PC-9 (cell line): ENCODE measurements at places on chromosomes 5 and 9.

DNA sequence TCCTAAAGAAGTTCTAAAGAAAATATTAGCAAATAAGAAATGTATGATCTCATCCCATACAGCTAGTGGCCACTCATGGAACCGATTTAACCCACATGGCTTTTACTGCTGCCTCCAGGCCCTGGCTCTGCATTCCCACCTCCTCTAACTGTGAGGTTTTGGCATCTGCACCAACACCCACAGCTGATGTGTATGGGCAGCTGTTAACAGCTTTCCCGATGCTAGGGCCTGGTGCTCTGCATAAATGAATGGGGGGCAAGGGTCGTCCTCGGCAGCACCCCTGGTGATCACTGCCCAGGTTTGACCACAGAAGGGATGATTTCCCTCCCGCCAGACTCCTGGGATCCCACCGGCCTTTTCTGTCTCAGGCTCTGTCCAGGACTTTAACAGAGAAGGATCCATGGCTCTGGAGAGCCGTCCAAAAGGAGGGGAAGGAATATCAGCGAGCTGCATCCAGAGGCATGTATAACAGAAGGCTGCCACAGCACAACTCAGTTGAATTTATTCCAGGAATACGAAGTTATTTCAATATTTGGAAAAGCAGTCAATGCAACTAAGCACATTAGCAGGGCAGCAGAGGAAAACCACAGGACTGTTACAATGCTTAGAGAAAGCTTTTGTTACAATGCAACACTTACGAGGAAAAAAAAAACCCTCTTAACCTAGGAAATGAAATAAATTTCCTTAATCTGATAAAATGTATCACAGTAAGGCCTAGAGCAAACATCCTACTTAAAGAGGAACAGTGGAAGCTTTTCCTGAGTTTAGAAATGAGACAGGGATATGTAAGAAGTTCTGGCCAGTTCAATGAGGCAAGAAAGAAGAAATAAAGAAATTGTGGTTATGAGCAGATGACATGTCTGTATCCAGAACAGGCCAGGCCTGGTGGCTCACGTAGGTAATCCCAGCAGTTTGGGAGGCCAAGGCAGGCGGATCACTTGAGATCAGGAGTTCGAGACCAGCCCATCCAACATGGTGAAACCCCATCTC lies 63.1 kb downstream of the NACC2 start:
- no peak for DNase-seq

GRCh38 chr9:110248361-110248760 lies 7.9 kb downstream of the TXN start:
- DNase-seq = peak; percentile 77

DNA sequence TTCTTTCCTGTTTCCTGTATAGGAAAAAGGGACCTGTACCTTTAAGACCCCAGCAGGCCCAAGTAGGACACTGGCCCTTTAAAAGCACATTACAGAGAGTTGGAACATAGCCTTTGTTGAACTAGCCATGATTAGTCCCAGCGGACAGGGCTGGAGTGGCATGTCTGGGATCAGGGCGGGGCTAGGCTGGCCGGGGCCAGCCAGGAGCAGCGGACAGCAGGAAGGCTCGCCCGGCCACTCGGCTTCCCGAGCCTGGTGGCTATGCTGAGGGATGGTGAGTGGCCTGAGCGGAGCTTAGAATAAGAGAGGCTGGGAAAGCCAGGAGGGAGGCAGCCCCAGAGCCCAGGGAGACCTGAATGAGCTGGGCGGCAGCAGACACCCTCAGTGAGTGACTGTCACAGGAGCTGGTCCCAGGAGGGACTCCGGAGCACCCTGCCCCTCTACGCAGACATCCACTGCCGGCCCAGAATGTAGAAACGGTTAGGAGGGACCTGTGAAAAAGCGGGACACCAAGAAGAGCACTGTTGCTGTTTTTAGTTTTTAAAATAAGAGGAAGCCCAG lies 92.1 kb downstream of the DAB2IP start:
- DNase-seq = peak; percentile 90

- DNase-seq = no peak
Observed at GRCh38 chr5:5066276-5067186, 73.6 kb upstream of the ADAMTS16 start.

DNA sequence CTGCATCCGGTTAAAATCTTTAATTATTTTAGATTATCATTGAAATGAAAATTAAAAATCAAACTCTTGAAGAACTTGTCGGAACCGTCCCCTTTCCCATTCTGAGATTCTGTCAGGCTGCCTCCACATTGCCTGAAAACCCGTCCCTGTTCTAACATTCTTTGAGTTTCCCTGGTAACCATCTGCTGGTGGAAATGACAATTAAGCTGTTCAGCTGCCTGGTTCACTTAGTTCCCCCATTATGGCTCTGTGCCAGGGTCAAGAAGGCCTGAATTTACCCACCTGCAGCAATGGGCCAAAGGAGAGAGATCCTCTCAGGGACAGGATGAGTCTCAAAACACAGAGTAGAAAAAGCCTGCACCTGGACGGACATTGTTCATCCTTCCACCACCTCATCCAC lies 11.8 kb upstream of the TCOF1 start:
- DNase-seq = no peak

- no peak for DNase-seq
Observed at GRCh38 chr9:137945581-137945980, 68.0 kb downstream of the CACNA1B start.

- no peak for DNase-seq
Observed at GRCh38 chr9:112569186-112569585, 82.6 kb downstream of the KIAA1958 start.

GRCh38 chr9:71647094-71647591 lies 121.2 kb downstream of the CEMIP2 start:
- peak; percentile 32 for DNase-seq
